Uterus (tissue), 4 donors: ENCODE measurements at places on chromosomes 7 and 10.
A peak's percentile ranks its signal among the peaks of the same experiment; 100 is the strongest.

GRCh38 chr7:84251277-84251781 lies 56.7 kb upstream of the SEMA3A start:
- no peak for DNase-seq

- DNase-seq, result no peak
Observed at GRCh38 chr7:139118234-139118804, 8.8 kb upstream of the ZC3HAV1 start.

GRCh38 chr7:152523916-152524315 lies 88.1 kb upstream of the KMT2C start:
- DNase-seq, result no peak

GRCh38 chr7:16961641-16962040 lies 79.9 kb upstream of the AGR3 start:
- DNase-seq, result no peak

DNA sequence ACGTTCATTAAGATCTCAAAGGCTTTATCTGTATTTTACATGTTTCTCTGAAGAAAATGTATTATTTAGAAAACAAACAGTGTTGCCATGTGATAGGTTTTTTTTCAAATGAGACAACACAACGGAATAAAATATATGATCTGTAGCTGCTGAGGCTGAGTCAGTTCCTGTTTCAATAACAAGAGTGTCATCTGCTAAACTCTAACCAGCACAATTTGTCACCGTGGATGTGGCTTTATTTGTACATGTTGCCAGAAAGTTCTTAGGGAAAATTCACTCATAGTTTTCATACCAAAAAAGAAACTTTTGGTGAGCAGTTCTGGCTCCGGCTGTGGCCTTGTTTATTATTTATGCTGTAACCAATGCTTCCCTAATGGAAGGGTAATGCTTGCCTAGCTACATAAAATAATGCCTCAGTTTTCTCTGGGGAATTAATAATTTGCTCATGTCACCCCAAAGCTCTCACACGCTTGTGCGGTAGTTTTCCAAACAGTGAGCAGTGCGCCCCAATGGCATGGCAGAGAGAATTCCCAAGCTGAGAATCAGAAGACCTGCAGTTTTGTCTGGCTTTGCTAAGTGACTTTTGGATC lies 20.3 kb upstream of the KLF6 start:
- DNase-seq, result no peak

DNA sequence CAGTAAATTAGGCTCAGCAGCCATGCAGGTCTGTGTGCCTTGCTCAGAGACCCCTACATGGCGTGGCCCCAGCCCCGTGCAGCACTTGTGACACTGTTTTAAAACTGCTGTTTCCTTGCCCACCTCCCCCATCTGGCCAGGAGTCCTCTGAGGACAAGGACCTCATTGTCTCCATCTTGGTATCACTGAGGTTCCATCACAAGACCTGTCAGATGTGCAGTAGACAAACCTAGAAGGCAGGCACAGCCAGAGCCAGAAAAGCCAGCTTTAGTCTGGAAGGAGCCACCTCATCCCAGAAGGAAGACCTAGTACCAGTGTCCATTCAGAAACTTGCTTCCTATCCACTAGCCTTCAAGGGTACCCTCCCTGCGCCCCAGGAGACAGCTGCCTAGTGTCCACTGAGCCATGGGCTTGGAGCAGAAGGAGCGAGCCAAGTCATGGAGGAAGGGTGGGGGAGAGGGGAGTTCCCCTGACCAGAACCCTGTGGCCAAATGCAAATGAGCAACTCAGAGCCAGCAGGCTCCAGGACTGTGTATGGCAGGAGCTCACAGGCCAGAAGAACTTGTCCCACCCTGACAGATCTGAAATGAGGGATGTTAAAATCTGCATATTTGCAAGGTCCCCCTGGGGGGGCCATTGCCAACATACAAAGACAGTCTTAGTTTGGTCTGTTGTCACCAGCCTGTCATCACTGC lies 176.1 kb downstream of the SH3PXD2A start:
- DNase-seq, result no peak

DNA sequence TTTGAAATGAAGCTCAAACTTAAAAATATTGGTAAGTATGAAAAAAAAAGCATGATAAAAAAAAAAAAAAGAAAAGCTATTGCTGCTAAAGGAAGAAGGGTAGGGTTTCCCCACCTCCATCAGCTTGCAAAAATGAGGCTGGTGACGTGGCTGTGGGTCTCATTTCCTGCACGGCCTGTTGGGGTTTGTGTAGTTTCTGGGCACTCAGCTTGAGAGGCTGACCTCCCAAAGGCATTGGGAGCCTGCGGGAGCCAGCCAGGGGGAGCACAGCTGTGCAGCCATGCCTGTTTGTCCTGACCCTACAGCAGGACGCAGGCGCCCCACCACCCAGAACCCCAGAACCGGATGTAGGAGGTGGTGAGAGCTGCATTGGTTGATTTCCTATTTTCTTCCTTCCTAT lies 48.8 kb upstream of the CARD11 start:
- DNase-seq, result peak; percentile 14

GRCh38 chr7:44216019-44216418 lies 15.2 kb downstream of the YKT6 start:
- no peak for DNase-seq

GRCh38 chr7:11203224-11203623 lies 229.6 kb downstream of the PHF14 start:
- DNase-seq, result no peak

- DNase-seq, result no peak
Observed at GRCh38 chr7:131057015-131057793, 270.5 kb upstream of the MKLN1 start.

DNA sequence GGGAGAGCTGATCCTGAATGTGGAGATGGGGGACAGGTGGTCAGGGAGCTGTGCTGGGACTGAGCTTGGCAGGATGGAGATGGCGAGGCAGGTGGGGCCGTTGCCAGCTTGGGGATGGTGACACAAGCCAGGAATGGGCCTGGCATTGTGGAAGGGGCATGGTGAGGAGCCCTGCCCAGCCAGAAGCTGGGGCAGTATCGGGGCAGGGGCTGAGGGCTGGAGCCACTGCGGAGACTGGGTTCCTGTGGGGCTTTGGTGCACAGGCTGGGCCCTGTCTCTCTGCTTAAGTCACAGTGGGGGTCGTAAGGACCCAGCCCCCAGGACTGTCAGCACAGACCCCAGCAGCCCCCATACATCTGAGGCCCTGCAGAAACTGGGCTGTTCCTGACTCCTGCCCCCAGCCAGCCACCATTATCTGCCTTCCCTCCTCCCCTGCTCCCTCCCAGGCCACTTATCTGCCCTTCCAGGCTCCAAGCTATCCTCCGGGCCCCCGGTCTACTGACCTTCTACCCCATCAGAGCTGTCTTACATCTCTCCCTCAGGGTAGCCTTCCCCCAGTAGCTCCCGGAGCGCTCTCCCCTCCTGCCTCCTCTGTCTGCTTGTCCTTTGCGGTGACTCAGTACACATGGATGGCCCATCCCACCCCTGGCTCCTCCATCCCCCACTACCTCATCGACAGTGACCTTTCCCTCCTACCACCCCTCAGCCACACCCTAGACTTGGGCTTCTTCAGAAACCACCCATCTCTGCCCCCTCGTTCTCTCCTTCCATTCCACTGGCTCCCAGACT lies 44.2 kb downstream of the PPIF start:
- DNase-seq, result peak; percentile 36

DNA sequence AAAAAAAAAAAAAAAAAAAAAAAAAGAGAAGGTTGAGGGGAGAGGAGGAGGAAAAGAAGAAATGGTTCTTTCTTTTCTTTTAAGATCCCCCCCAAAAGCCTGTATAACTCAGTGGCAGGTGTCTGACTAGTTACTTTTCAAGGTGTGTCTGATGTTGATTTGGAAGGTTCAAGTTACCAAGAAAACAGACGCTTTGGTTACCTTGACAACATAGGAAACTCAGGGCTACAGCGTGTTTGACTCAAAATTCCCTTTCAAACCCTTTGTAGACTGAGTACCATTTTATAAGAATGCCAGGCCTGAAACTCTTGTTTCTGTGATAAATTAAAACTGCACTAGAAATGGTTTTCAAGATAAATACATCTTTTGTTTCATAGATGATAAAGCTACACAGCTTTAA lies 286.8 kb downstream of the SKIDA1 start:
- no peak for DNase-seq

- DNase-seq, result no peak
Observed at GRCh38 chr7:68247571-68247970, 1250.9 kb downstream of the TYW1 start.

DNA sequence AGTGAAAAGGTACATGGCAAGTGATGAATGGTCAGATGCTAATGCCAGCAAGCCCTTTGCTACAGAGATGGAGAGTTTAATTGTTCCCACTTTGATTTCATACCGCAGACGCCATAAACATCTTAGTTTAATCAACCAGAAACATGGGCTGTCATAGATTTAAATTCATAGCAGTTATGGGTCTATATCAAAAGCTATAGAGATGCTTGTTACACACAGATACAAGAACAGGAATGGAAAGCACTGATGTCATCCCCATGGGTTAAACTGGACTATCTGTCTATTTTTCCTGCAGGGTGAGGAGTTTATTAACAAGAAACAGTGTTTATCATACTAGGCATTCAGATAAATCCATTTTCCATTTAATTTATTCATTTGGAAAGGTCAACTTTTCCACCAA lies 409.2 kb downstream of the NRG3 start:
- no peak for DNase-seq

GRCh38 chr7:16753102-16753931 lies at the start of gene TSPAN13:
Gene TSPAN13, plus strand, starts transcription at chr7:16753755. Its CDS starts 213 bp downstream, at chr7:16753968.
- peak; percentile 36 for DNase-seq

- no peak for DNase-seq
Observed at GRCh38 chr10:107371801-107372200, 207.3 kb upstream of the SORCS1 start.

DNA sequence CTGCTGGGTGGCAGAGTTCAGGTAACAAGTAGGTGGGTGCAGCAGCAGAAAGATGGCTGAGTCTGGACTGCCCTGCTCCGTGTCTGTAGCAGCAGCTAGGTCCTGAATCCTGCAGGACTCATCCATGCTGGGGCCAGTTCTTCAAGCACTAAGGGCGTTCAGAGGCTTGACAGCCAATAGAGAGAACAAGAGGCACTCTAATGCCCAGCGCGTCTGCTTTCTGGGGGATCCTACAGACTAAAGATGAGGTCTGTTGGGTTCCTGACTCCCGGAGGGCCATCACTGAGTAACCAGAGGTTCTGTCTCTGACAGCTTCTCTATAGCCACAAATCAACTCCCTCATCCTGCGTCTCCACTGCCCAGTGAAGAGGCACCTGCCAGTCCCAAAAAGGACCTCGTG lies 125.5 kb downstream of the PTPN20 start:
- DNase-seq, result no peak

GRCh38 chr10:124204726-124205125 lies 111.3 kb upstream of the CHST15 start:
- no peak for DNase-seq
